ENCODE measurements at places on chromosomes 5 and 9.

- no peak for DNase-seq
Measured at GRCh38 chr5:159184858-159185381, 24.4 kb downstream of the RNF145 start.

- DNase-seq: no peak
Measured at GRCh38 chr5:140821375-140822280, at the start of gene PCDHA5. TSS of gene PCDHA5 (plus strand) at chr5:140821613.

DNA sequence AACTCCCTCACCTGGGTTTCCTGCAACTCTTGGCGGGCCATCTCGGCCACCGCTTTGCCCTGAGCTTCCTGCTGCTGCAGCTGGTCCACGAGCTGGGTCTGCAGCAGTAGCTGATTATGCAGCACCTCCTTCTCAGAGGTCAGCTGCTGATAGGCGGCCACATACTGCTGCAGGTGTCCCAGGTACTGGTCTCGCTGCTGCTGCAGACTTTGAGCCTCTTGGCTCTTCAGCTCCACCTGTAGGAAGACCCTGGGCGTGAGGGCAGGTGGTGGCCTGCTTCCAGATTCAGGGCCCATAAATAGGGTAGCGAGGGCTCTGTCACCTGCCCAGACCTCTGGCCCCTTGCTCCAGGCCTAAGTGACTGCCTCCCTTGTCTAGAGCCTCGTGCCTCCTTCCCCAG lies 16.7 kb downstream of the GOLGA2 start:
- DNase-seq: no peak

DNA sequence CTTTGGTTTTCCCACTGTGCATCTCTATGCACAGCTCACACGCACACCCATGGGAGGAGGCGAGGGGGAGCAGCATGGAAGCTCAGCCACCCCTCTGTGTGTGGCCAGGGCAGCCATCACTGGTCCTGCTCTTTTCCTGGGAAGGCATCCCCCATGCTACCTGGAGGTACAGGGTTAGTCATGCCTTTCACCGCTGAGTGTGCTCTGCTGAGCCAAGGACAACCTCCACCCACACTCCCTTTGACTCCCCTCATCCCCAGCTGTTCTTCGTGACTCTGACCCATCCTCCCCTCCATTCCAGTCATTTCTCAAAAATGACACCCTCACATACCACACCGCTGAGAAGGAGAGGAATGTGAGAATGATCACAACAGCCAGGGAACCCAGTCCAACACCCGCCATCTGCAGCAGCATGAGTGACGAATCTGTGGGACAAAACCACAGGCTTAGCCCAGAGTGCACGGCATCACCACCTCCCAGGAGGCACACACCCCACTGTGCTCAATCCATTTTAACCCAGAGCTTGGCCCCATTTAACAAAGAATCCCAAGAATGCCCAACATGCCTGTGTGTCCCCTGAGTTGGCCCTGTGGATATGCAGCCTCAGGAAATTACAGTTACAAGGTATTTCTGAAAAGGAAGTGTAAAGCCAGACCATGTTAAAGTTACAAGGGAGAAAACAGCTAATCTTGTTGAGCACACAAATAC lies 133.4 kb downstream of the SUSD1 start:
- DNase-seq: no peak

GRCh38 chr5:175123542-175123941 lies 320.4 kb downstream of the DRD1 start:
- no peak for DNase-seq

DNA sequence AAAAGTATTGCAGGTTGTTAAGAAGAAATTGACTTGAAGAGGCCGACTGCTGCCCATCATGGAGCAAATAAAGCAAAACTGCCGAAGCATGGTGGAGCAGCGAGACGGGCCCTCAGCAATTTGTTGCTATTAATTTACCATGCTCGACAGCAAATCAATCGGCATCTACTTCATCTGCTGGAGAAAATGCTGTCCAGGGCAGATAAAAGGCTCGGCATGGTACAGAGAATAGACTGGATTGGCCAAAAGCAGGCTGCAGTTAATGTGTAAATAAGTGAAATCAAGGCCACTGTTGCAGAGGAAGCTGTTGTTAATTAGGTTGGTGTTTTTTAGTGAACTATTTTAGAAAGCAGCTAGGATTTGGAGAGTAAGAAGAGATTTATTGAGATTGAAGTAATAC lies 8.3 kb downstream of the TLE4 start:
- no peak for DNase-seq

- no peak for DNase-seq
Measured at GRCh38 chr5:154311362-154311761, 120.8 kb downstream of the GALNT10 start.

DNA sequence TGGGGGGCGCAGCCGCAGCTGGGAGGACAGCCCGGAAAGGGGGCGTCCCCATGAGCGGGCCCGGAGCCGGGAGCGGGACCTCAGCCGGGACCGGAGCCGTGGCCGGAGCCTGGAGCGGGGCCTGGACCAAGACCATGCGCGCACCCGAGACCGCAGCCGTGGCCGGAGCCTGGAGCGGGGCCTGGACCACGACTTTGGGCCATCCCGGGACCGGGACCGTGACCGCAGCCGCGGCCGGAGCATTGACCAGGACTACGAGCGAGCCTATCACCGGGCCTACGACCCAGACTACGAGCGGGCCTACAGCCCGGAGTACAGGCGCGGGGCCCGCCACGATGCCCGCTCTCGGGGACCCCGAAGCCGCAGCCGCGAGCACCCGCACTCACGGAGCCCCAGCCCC lies 47.0 kb downstream of the TJP2 start:
- DNase-seq: no peak

DNA sequence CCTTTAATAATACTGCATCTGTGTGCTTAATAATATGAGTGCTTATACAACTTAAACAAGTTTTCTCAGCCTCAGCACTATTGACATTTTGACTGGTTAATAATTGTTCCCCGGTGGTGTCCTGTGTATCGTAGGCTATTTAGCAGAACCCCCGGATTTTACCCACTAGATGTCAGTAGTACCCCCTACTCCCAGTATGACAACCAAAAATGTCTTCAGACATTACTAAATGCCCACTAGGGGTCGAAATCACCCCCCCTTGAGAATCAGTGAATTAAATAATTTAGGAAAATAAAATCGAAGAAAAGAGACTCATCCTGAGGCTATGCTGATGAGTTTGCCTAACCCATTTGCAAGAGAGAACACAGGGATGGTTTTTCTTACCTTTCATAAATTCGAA lies 166.3 kb downstream of the ATP10B start:
- DNase-seq: no peak

DNA sequence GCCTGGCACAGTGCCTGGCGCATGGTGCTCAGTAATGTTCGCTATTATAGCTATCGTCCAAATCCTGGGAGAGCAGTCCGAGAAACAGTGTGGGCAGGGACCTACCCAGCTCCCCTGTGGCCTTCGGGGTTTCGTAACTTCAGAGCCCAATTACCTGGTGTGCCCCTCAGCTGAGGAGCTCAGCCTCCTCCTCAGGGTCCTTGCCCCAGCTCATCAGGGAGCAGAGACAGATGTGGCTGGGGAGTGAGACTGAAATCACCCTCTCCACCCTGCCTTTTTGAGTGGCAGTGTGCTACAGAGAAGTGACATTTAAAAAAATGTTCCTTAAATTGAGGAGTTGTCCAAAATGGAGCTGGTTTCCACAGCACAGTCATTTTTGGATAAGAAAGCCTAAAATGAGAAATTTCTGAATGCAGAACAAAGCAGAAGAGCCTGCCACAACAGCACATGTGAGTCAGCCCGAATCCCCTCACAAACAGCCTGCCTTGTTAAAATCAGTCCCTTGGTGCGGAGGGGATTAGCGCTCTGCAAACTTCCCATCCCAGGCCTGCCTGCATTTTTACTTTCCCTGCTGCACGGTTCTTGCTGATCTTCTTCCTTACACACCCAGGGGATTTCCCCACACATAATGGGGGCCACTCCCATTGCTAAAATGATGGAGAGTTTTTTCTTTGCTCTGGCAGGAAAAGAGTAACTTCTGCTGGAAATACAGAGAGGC lies 78.1 kb upstream of the PITX1 start:
- DNase-seq: no peak

GRCh38 chr9:82797534-82797933 lies 265.4 kb downstream of the RASEF start:
- no peak for DNase-seq

- no peak for DNase-seq
Measured at GRCh38 chr5:30581198-30581935, 612.1 kb upstream of the CDH6 start.

- no peak for DNase-seq
Measured at GRCh38 chr5:122442938-122443337, 130.9 kb downstream of the SNCAIP start.

- no peak for DNase-seq
Measured at GRCh38 chr9:11335011-11335410, 722.2 kb upstream of the PTPRD start.

- no peak for DNase-seq
Measured at GRCh38 chr5:154519359-154519758, 41.3 kb upstream of the HAND1 start.

- no peak for DNase-seq
Measured at GRCh38 chr9:35051069-35051967, 21.1 kb downstream of the VCP start.

DNA sequence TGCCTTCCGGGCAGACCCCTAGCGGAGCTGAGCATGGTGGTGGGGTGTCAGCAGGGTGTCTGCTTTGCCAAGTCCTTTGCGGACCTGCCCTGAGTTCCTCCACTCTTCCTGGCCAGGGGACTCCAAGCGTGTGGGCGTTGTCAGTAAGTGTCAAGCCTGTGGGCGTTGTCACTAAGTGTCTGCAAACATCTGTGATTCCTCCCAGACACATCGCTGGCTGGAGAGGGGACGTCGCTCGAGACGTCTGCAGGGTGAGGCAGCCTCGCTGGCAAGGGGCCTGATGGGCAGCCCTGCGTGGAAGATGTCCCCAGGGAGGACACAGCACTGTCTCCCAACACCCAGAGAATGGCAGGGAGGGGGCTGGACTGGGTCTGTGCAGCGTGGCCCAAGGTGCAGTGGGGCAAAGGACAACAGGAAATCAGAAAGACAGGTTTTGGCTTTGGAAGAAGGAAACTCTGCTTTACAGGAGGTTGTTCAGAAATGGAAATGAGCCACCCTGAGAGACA lies 28.8 kb downstream of the ADAMTSL2 start:
- DNase-seq: no peak

DNA sequence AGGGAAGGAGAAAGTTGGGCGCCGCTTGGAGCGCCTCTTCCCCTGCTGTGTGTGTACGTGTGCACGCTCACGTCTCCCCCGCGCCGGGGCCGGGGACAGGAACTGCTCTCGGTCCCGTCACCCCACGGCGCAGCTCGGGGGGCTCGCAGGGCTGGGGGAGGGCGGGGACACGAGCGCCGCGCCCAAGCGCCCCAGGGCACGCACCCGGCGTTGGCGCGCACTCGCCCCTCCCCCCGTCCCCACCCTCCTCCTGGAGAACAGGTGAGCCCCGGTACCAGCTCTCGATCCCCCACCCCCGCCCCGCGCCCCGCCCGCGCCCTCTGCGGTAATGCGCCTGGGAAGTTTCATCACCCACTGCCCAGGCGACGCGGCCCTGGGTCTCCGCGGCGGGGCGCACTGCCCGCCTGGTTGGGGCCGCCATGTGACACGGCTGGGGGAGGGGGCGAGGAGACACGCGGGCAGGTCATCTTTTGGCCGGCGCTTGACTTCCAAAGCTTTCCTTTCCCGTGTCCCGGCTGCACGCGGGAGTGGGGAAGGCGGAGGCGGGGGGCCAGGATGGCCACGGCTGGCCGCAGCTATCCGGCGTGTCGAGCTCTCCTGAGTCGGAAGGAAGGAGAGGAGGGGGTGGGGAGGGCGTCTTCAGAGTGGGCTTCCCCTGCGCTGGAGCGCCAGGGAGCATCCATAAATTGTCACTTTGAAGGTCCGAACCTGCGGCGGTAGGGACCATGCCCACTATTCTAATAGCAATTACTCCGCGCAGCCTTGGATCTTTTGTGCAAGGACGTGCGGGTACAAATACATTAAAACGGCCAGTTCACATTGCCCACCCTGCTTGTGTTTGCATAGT lies 1.5 kb upstream of the STC2 start:
- DNase-seq: no peak

DNA sequence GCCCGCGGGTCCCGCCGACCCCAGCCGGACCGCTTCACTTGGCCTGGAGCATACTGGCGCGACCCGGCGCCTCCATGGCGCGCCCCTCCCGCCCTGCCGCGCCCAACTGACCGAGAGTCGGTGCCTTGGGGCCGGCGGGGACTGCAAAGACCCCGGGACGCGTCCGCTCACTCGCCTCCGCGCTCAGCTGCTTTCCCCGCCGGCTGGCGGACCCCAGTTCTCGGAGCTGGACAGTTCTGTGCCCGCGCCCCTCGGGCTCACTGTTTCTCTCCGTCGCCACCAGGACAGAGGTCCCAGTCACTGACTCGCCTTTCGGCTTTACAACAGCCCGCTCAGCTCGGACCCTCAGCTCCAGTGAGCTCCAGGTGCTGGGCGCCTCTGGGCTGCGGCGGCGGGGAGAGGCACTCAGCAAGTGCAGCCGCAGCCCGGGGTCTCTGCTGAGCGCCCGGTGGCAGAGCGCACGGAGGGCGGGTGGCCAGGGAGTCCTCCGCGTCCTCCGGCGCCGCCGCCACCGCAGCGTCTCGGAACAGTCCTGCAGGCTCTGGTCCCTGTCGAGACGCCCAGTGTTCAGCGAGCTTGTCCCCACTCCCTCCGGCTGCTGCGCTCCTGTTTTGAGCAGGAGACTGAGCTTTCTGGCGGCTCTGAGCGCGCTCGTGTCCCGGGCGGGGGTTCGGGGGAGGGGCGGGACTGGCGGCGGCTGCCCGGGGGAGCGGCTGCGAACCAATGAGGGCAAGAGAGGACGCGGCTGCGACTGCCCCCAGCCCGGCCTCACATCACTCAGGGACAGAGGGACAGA lies at the start of gene SMIM32:
Gene SMIM32, minus strand, starts transcription at position 637 of the 796 bp plus-strand sequence. CDS start 638 bp downstream, outside the sequence.
- DNase-seq: no peak

DNA sequence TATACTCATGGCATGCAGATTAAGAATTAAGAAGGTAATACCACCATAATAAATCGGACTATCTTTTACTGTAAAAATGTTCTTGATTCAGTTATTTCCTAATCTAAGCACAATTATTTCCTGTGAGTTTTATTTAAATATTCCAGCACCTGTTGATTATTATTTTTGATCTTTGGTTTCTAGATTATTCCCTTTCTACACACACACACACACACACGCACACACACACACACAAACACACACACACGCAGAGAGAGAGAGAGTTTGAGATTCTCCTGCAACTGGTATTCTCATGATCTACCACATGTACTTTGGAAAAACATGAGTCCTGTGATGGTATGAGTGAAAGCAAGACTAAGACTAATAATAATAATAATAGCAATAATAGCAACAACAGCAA lies 17.0 kb upstream of the CKMT2 start:
- DNase-seq: no peak

DNA sequence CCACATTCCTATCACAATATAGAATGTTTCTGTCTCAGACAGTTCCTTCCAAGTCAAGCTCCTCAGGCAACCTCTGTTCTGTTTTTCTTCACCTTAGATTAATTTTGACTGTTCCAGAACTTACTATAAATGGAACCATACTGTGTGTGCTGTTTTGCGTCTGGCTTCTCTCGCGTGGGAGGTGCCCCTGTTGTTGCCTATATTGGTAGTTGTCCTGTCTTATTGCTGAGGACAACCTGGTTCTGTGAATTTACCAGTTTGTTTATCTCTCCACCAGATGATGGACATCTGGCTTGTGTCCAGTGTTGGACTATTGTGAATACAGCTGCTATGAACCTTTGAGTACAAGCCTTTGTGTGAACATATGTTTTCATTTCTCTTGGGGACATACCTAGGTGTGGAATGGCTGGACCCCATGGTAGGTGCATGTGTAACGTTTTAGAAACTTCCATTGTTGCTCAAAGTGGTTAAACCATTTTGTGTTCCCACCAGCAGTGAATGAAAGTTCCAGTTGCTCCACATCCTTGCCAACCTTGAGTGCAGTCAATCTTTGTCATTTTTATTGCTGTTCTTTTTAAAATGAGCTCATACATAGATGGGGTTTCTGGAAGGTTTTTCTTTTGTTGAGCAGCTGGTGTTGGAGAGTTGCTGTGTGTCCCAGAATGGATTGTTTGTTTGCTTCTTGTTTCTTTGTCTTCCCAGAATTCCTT lies 18.1 kb downstream of the HMCN2 start:
- DNase-seq: no peak

Data from NCI-H1417 treated with DMSO at 0.1 percent for 48 hours (cell line).